Skeletal muscle cell (primary cell): ENCODE measurements at places on chromosomes 16 and 17.

GRCh38 chr16:31083981-31084380 lies 4.8 kb downstream of the PRSS53 start:
- no peak for DNase-seq

DNA sequence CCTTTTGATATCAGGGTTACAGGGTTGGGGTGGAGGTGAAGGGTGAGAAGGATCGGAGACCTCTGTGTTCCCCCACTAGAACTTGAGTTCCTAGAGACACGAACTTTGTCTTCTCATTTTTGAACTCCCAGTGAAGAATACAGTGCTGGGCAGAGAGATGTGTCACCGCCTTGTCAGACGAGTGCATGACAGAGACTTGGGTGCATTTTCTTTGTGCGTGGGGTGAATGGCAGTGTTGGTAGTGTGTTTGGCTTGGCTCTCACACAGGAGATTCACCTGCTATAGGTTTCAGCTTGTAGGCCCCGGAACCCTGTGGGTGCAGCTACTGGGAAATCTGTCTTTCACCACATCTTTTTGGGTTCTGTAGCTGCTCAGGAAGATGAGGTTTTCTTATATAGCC lies 40.0 kb upstream of the CCR7 start:
- no peak for DNase-seq

- DNase-seq = no peak
Observed at GRCh38 chr16:67517661-67518423, 10.8 kb upstream of the RIPOR1 start.

GRCh38 chr16:65547772-65548446 lies 426.0 kb upstream of the CDH11 start:
- DNase-seq = peak; percentile 93

- DNase-seq = peak; percentile 4
Observed at GRCh38 chr17:2485543-2485942, 26.1 kb downstream of the METTL16 start.
